Esophagus muscularis mucosa (tissue), 4 donors: ENCODE measurements at places on chromosomes 4 and X.

DNA sequence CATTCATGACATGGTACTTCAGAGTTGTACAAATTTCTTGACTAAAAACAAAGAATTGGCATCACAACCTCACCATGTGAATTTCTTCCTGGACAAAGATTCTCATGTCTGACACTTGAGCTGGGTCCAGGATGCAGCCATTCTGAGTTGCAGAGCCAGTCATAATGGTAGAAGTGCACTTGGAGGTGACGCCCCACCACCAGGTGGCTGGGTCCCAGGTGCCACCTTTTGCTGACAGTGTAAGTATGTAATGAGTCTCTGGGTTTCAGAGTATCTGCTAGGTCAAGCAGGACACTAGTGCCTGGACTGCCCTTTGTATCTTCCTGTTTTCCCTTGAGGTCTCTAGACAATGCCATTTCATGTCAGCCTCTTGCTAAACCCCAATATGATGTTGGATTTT is 36.6 kb upstream of the WDR1 start:
- DNase-seq: no peak

- DNase-seq: no peak
These were observed 49.6 kb downstream of the GRIA2 start for GRCh38 chr4:157270108-157270507.

DNA sequence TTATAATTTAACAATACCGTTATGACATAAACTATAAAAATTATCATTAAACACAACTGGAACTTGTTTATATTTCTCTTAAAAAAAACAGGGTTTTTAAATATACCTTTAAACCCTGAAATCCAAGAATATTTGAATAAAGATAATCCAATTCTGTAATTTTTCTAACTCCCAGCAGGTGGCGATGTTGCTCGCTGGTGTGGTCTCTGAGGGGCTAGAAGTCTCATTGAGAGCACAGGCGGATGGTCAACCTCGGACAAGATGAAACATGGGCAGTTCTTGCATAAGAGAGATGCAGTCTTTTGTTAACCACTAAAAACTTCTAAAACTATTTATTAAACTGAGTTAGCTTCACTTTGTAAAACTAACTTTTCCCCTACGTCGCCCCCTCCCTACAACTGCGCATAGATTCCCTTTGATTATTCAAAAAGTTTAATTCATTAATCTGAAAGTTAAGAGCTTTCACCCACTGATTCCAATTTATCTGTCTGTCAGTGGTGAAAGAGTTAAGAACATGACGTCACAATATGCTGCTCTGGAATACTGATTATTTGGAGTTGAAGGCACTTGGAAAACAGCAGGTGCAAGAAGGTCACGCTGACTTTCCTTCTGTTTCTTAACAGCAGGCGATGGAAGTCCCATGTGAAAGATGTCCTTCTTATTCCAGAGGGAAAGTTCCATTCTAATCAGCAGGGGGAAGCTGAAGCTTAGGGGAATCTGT is 29.5 kb downstream of the DMP1 start:
- no peak for DNase-seq

- no peak for DNase-seq
These were observed 26.0 kb downstream of the ATP8A1 start for GRCh38 chr4:42630908-42631307.

DNA sequence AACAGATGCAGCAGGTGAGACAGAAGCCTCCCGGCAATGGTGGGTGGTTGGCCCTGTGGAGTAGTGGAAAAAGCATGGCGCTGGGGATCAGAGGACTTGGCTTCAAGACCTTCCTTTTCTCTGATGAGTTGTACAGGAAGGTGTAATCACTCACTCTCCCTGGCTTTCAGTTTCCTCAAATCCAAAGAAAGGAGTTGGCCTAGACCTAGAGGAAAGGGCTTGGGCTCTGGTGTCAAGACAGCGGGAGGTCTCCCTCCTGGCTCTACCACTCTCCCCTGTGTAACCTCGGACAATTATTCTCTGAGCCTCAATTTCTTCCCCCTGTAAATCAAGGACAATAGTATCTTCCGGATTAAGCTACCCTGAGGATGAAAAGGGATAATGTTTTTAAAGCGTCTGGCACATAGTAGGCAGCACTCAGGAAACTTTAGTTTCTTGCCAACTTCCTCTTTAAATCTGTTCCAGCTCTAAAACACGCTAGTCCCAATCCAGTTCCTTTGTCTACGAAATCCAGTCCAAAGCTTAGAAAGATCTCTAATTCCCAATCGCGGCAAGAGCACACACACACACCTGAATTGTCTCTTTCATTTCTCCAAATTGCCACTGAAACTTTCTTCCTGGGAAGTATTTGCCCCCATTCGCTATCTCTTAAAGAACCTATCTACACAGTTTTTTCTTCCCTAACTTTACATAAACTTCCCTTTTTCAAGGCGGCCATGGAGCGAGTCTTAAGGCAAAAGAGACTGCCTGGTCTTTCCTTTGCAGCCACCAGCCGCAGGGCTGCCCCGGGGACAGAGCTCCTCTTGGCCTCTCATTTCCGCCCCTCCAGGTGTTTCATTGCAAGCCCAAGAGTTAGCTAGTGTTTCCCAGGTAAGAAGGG is 29.9 kb upstream of the GPC4 start:
- no peak for DNase-seq

GRCh38 chr4:180636696-180637404 is 1606.4 kb upstream of the TENM3 start:
- DNase-seq: no peak

DNA sequence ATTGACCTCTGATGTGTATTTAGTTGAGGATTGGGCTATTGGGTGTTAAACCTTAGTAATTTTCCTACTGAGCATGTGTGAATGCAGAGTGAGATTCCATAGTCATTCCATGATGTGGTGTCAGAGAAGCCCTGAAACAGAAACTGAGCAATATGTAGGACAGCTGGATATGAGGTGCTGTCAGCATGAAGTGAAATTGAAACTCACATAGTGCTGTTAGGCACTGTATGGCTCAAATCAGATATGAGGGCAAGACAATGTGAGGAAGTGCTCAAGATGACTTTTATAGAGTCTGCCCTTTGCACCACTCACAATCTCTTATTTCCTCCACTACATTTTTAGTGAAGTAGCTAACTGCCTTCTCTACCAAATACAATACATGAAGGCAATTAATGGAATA is 188.3 kb downstream of the SH3BGRL start:
- no peak for DNase-seq

DNA sequence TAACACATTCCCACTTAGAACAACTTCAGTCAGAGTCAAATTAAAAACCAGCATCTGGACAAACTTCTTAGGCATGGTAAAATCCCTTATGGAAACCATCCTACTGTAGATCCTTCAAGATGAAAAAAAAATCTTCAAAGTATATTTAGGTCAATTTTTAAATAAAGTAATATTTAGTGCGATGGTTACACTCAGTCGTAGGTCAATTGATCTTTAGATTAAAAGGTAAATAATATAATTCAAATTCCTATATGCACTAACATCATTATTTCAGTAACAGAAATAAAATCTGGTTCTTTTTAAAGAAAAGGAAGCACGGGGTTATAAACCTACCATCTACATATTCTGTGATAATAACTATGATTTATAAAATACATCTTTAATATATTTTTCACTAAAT is at the start of gene UGT2A2:
Gene UGT2A2, minus strand, starts transcription at position 101 of the 400 bp plus-strand sequence. Its CDS starts 2 bp downstream, at position 99.
- no peak for DNase-seq

DNA sequence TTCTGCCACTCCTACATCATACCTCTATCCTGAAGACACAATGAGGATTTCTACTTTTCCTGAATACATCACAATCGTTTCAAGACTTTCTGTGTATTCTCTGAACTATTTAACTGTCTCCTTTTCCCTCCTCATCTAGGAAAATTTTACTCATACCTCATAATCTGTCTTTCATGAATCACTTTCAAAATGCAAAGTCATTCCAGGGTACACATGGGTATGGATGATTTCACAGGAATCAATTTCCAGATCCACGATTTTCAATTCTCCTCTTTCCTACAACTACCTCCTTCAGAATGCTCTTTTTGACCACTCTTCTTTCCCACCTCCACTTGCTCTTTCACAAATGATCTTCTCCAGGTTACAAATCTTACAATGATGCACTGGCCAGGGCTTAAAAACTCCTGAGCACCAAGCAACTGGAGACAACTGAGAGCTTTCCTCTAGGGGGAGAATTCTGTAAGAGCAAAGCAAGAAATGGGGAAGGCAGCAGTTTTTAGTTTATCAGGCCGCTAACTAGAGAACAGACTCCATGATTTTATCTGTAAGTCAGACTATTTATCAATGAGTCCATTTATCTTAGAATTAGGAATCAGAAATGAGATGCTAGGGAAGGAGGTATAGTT is 116.4 kb downstream of the PPP3CA start:
- no peak for DNase-seq

GRCh38 chrX:149848855-149849254 is 32.1 kb upstream of the MAGEA8 start:
- DNase-seq: no peak

DNA sequence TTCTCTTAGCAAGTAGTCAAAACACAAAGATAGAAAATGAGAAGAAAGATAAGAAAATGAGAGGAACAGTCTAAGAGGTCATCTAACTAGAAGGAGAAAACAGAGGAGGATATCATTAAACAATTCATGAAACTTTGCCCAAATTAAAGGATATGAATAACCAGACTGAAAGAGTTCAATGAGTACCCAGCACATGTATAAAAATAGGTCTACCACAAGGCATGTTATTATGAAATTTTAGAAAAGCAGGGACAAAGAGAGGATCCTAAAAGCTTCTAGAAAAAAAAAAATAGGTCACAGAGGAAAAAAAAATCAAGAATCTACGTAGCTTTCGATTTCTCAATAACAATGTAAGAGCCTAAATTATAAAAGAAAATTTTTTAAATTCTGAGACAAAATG is 118.5 kb downstream of the WDFY3 start:
- DNase-seq: no peak

DNA sequence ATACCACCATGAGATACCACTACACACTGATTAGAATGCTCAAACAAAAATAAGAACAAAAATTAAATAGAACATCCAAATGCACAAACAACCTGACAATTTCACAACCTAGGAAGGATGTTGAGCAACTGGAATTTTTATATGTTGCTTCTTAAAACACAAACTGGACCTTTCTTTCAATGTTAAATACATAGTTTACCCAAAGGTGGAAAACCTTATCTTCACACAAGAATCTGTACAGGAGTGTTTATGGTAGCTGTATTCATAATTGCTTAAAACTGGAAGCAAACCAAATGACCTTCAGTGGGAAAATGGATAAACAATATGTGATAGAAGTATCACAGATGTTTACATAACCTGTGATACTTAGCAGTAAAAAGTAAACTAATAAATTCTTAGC is 573.8 kb downstream of the MAGEB5 start:
- DNase-seq: no peak

GRCh38 chr4:113760094-113760794 is 1.3 kb downstream of the CAMK2D start:
- no peak for DNase-seq

DNA sequence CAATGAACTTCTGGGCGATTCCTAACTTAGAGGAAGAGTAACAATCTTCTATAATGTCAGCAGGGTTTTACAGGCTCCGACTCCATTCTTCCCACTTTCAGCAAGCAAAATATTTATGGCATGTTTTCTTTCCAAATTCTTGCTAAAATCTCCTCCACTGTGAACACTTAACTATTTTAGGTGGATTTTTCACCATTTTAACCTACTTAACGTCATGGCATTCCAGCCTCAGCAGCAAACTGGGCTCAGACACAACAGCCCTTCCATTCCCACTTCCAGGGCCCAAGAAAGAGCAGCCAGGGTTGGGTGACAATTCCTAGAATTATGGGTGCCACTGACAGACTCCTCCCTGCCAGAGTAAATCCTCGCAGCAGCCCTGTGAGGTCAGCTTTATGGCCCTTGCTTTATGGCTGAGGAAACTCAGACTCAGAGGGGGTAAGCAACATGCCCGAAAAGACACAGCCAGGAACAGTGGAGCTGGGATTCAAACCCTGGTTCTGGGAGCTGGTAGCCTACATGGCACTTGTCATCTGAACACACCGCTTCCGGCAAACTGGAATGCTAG is 112.8 kb upstream of the MAP3K15 start:
- no peak for DNase-seq

DNA sequence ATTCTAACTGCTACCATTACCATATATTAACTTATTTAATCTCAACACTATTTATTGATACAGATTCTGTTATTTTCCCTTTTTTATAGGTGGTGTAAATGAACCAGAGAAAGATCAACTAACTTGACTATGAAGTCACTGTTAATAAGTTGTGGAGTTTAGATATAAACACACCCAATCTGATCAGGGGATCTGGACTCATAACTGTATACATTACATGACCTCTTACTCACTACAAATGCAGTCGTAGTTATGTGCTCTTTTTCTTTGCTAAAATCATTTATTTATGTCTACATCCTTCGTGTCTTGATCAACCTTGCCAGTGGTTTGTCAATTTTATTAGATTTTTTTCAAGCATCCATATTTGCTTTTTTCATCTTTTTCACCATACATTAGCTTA is 614.8 kb upstream of the FAM241A start:
- DNase-seq: no peak

GRCh38 chr4:555566-556275 is 20.4 kb downstream of the TMEM271 start:
- DNase-seq: no peak

DNA sequence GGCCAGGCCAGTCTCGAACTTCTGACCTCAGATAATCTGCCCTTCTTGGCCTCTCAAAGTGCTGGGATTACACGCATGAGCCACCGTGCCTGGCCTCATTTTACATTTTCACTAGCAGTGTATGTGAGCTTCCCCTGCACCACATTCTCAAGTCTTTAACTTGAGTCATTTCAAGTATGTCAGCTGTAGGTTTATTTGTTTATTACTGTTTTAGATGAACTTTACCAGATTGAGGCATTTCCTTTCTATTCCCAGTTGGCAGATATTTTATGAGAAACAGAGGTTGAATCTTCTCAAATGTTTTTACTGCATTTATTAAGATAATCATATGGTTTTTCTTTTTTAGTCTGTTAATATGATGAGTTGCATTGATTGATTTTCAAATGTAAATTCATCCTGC is 114.6 kb upstream of the SH3RF1 start:
- DNase-seq: no peak

GRCh38 chrX:2547736-2548135 is 47.0 kb upstream of the DHRSX start:
- no peak for DNase-seq

DNA sequence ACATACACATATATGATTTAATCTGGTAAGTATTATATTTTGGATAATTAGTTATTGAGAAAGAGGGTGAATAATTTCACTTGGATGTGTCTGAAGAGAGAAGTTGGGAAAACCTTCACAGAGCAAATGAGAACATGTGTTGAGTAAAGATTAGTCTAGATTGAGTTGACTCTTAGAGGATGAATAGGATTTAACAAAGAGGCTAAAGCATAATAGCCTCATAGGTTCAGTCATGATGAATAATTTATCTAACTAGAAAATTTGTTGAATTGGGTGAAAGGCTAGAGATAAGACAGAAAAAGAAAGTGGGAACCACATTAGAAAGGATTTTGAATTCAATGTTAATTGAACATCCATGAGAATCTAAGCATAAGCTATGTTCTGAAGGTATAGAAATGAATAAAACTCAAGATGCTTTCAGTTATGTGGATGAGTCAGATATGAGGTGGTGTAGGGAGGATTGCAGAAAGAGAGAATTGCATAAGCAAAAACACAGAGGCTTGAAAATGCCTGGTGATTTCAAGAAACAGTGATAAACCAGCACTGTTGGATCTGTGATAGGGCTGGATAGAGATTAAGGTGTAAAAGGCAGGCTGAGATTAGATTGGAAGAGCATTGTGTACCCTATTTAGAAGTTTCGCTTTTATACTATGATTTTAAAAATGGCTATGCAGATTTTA is 207.6 kb upstream of the NR3C2 start:
- DNase-seq: no peak

- DNase-seq: no peak
These were observed 59.0 kb downstream of the ING2 start for GRCh38 chr4:183563874-183564273.

- DNase-seq: no peak
These were observed 7.3 kb upstream of the OPN1LW start for GRCh38 chrX:154136627-154137161.
